ENCODE measurements at places on chromosomes 4 and X.
A peak's percentile ranks its signal among the peaks of the same experiment; 100 is the strongest.

DNA sequence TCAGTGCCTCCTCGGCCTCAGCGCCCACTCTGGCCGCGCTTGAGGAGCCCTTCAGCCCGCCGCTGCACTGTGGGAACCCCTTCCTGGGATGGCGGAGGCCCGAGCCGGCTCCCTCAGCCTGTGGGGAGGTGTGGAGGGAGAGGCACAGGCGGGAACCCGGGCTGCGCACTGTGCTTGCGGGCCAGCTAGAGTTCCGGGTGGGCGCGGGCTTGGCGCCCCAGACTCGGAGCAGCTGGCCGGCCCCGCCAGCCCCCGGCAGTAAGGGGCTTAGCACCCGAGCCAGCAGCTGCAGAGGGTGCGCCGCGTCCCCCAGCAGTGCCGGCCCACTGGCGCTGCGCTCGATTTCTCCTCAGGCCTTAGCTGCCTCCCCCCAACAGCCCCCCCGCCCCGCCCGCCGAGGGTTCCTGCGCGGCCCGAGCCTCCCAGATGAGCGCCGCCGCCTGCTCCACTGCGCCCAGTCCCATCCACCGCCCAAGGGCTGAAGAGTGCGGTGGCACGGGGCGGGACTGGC is 1137.0 kb downstream of the PCDH18 start:
- no peak for DNase-seq

- no peak for DNase-seq
Measured at GRCh38 chr4:85607624-85608023, 132.7 kb downstream of the ARHGAP24 start.

GRCh38 chr4:42464550-42465094 is 67.3 kb downstream of the SHISA3 start:
- DNase-seq = no peak

DNA sequence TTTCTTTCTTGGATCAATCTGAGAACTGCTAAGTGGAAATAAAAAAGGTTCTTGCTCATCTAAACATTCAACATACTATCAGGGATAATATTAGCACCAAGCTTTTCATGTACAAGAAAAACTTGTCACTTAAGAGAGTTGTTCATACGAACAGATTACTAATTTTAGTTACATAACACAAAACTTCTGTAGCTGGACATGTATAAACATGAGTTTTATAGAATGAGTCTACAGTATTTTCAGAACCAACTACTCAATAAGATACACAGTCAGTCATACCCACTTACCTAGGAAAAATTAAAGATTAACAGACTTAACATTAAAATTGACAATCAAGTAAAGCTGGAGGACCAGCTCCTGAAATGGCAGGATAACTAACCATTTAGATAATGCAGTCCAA is 540.1 kb upstream of the FAM241A start:
- no peak for DNase-seq

DNA sequence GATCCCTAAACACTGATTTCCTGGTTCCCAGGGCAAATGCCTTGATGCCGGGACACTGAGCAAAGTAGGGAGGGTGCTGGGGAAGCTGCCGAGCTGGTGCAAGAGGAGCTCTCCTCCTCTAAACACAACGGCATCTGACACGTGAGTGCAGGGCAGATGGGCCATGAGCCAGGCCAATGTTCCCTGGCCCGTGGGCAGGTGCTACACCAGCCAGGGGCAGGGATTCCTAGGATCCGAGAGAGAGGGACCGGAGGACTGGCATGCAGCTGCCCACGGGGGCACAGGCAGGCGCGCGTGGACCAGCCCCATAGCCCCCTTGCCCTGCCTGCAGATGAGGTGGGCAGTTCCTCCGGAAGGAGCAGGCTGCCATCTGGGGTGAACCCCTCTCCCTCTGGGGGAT is 66.8 kb upstream of the AFAP1 start:
- no peak for DNase-seq

DNA sequence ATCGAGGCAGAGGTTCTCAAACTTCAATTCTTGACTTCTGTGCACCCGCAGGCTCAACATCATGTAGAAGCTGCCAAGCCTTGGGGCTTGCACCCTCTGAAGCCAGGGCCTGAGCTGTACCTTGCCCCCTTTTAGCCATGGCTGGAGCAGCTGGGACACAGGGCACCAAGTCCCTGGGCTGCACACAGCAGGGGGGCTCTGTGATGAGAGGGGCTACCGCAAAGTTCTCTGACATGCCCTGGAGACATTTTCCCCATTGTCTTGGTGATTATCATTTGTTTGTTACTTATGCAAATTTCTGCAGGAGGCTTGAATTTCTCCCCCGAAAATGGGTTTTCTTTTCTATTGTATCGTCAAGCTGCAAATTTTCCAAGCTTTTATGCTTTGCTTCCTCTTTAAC is 4.9 kb upstream of the MAGEB17 start:
- no peak for DNase-seq

DNA sequence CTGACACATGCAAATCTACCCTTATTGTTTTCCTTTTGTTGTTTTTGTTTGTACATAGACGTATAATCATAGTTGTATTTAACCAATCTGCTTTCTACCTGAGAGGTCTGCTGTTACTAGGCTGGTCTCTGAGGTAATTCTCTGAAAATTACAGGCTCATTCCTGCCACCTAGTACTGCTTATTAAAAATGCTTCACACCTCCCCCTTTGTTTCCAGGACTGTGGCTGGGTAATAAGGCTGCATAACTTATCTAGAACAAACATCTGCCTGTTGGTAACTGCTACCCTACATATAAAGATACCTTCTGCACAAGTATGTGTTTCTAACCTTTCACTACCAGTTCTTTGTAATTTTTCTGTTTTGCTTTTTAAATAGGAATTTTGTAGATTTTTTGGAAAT is 34.2 kb downstream of the COX7B2 start:
- DNase-seq = no peak

- no peak for DNase-seq
Measured at GRCh38 chr4:186040316-186040715, 28.6 kb upstream of the TLR3 start.

- no peak for DNase-seq
Measured at GRCh38 chrX:96373047-96373355, 311.6 kb upstream of the DIAPH2 start.

DNA sequence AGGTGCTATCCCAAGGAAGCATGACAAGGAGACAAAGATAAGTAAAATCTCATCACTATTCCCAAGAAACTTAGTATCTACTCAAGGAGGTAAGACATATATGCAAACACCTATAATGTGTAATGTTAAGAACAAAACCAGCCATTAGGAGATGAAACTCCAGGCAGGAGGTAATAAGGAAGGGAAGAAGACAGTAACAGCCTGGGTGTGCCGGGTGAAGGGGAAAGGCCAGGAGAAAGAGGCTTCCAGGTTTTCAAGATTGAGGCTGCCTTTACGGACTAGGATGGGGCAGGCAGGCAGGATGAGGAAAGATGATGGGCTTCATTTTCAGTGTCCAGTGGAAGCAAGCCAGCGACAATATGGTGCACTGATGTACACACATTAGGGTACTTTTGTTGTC is 62.5 kb downstream of the LEF1 start:
- DNase-seq = no peak

DNA sequence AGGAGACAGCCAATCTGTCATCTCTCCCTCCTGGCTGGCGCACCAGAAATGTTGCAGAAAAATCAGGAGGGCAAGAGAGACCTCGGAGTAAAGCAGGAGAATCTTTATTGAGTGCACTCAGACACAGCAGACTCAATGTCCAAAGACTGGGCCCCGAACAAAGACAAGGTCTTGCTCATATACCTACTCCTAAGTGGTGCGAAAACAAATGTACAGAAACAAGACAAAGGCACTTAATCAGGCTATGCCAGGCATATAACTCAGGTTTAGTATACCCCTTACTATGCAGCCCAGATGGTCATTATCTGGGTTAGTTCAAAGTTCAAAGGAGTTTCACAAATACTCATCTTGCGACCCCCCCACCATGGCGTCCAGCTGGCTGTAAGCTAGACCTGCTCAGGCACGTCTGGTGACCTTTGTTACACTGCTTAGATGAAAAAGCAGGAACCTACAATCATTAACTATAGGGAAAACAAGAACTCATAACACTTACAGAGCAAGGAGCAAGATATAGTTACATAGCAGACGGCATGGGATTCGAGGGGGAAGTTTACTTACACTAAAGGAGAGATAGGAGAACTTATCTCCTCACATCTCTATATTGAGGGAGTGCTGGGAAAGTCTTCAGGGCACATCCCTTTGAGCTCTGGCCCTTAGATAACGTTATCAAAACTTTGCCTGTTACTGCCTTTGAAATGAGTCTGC is 27.5 kb downstream of the SULT1E1 start:
- DNase-seq = no peak

DNA sequence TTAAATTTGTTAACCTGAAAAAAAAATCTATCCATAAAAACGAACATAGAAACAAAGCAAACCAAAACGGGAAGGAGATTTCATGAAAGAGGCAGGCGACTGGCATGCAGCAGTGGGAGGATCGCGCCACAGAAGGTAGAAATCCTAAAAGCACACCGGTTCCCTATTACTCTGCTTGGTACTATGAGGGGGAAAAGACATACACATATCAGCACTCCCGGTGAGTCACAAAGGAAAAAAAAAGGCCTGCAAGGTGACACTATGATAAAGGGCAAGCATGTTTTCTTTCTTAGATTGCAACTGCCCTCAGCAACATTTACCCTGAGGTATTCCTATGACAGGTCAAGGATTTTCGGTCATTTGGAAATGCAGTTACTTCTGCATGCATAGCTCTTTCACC is 60.6 kb upstream of the NAP1L5 start:
- no peak for DNase-seq

DNA sequence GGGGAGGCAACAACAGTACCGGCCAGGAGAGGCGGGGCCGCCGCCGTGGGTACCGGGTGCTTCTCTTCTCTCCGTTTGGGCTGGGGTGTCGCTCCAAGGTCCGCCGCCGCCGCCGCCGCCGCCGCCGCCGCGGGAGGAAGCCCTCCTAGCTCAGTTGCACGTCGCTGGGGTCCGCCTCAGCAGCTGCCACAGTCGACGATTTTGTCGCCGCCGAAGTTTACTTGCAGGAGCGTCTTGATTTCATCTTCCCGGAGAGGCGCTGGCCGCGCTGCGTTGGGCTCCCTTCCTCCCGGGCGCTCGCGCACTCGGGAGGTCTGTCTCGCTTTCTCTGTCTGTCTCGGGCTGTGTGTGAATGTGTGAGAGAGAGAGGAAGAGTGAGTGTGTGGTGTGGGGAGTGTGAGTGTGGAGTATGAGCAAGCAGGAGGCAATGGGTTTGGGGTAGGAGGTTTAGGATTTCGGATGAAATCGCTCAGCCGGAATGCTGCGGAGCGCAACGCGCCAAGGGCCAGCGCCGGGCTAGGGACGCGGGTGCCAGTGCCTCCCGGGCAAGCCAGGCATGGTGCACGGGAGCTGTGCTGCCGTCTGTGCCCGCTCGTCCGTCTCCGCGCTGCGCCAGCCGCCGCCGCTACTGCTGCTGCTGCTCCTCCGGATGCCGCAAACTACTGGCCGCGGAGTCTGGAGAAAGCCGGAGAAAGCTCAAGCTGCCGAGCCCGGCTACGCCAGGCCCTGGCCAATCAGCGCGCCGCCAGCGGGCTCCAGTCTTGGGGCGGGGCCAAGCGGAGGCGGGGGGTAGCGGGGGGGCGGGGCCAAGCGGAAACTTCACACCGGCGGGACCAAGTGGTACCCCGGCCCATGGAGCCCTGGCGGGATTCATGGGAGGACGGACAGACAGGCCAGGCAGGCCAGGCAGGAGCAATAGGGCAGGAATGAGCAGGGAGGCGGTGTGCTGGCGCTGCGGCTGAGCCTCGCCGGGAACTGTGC is at the start of gene PCDH19:
Gene PCDH19, minus strand, starts transcription at position 664 of the 981 bp plus-strand sequence. CDS start 1,676 bp downstream, outside the sequence.
- DNase-seq = peak; percentile 60

- DNase-seq = no peak
Measured at GRCh38 chr4:38872620-38873019, 5.0 kb downstream of the FAM114A1 start.

DNA sequence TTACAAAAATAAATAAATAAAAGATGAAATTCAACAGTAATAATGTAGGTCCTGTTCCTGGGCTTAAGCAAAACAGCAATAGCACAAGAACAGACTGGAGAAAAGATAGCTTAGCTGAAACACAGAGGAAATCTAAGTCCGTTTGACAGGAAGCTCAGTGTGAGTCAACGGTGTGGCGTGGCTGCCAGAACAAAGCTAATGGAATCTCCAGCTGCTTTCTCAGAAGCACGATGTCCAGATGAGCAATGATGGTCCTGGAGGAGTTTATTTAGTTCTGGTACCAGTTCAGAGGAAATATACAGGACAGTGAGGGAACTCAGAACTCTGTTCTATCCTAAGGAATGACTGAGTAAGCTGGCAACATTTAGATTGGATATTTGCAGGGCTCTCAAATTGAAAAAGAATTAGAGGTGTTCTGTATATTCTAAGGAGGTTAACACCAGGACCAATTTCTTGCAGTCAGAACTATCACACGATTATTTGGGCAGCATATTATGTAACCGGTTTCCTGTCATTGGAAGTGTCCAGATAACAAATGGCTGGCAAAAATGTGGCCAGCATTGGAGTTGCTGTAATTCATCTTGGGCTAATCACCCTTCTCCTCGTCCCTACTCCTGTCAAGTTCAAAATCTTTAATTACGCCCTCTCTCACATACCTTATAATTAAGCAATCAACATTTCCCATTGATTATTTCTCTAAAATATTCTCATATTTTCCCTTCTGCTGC is 12.7 kb downstream of the GAB3 start:
- DNase-seq = no peak

DNA sequence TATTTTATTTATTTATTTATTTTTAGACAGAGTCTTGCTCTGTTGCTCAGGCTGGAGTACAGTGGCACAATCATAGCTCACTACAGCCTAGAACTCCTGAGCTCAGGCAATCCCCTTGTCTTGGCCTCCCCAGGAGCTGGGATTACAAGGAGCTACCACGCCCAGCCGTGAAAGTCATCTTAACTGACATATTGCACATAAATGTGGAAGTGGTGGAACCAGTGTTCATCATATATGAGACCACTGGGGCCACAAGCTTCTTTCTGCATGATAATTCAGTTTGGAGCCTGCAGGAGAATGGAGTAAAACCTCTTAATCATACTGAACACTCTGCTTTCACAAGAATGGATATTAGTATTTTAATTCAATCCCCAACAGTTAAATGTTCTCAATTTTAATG is 12.5 kb upstream of the CTSO start:
- DNase-seq = no peak

DNA sequence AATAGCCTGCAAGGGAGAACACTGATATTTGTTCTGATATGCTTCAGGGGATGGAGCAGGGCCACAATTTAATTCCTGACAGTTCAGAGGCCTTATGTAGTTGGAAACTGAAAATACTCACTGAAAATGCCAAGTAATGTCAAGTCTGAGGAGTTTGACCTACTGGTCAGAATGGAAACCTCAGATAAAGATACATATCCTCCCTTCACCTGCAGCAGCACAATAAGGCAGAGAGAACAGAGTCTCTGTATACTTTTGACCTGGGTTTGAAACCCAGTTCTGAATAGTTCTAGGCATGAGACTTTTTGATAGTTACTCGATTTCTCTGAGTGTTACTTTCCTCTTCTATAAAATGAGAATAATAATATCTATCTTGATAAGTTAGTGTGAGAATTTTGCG is 65.8 kb upstream of the TRPC5 start:
- DNase-seq = no peak

DNA sequence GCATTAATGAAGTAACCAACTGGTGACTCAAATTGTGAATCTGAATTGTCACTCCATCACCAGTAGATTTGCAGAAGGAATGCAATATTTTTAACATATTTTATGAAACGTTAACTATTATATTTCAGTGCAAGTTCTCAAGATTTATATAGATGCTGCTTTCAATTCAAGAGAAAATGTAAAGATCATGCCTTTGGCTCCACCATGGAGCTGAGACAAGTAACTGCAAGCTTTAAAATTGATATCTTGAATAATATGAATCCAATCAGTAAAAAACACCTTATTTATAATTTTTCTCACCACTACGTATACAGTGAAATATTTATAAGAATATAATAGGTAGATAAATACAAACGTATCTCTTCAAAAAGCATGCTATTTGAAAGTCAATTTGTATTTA is 27.8 kb upstream of the GALNTL6 start:
- DNase-seq = no peak

Measured in activated T-cell treated with anti-CD3 and anti-CD28 coated beads, Interleukin-2, amount 50 U/mL, for 48 hours (primary cell).